ENCODE measurements at places on chromosomes 7 and 10.

GRCh38 chr7:14761510-14762296 is 140.8 kb downstream of the DGKB start:
- peak; percentile 92 for DNase-seq

DNA sequence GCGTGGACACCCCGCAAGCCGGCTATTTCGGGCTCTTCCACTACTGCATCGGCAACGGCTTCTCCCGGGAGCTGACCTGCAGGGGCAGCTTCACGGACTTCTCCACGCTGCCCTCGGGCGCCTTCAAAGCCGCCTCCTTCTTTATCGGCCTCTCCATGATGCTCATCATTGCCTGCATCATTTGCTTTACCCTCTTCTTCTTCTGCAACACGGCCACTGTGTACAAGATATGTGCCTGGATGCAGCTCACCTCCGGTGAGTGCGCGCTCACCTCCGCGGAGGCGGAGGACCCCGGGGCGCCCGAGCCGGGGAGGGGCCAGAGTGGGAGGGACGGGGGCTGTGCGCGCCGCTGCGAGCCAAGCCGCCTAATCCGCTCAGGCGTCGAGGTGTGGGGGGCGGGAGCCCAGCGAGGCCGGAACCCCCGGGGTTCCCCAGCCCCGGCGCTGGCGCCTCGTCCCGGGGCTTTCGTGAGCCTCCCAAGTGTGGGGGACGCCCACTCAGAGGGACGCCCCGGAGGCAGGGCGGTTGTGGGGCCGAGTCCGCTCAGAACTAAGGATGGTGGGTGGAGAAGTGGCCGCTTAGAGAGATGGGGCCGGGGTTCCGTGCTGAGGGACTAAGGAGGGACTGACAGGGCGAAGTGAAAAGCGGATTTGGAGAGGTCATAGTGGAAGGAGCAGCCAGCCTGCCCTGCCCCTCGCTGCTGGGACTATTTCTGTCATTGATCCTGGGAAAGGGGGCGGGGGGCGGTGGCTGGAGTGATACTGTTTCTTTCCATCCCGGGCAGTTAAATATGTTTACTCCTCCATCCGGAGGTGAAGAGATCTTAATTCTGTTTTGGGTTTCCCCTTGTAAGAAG is 795 bp downstream of the LHFPL3 start:
- peak; percentile 0 for DNase-seq

- DNase-seq: no peak
Observed at GRCh38 chr7:121360564-121360963, 31.8 kb downstream of the WNT16 start.

- peak; percentile 56 for DNase-seq
Observed at GRCh38 chr7:76108540-76109233, 60.8 kb downstream of the MDH2 start.

- no peak for DNase-seq
Observed at GRCh38 chr10:50231515-50232260, 19.6 kb downstream of the ASAH2 start.

DNA sequence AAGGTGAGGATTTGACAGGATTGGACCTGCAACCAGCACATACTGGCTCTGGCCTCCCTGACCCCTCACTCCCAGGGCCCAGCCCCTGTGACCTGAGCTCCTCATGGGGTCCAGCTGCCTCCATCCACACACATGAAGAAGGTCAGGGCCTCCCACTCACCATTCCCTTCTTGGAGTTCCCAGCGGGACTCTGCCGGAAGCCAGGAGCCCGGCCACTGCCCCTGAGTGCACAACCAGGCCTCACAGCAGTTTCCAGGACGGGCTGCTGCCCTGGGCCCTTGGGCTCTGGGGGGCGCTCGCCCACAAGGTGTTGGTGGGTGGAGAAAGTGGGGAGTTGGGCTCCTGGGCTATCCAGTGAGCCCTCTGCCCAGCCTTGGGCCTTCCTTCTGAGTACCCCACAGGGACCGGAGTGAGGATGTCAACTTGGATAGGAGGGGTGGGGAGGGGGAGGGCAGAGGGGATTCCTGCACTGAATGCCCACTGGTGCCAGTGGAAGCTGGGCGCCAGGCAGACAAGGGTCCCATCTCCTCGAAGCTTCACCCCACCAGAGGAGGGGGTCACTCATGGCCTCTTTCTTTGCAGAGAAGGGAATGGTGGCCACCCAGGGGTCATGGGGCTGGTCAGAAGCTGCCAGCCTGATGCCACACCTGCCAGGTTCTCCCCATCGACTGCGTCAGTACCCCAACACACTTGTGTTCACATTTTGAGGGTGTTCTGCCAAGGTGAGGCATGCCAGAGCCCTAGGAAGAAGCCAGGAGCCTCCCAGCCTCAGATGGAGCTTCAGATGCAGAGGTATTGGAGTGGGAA is 115.3 kb downstream of the PTPN20 start:
- no peak for DNase-seq

DNA sequence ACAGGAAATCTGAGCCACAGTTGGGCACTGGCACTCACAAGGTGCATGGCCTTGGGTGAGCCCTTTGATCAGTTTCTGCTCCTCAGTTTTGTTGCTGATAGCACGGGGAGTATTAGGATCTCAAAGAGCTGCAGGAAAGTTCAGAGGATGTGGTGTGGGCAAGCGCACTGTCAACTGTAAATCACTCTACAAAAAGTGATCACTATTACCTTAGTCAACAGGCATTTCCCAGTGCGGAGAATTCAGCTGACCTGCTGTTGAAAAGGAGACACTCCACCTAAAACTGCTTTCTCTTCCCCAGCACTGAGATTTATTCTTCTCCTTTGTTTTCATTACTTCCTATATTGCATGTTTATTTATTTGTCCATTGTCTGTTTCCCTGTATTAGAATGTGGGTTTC is 331.0 kb downstream of the PRPF18 start:
- DNase-seq: no peak

- no peak for DNase-seq
Observed at GRCh38 chr10:2471811-2472210, 595.5 kb upstream of the PFKP start.

DNA sequence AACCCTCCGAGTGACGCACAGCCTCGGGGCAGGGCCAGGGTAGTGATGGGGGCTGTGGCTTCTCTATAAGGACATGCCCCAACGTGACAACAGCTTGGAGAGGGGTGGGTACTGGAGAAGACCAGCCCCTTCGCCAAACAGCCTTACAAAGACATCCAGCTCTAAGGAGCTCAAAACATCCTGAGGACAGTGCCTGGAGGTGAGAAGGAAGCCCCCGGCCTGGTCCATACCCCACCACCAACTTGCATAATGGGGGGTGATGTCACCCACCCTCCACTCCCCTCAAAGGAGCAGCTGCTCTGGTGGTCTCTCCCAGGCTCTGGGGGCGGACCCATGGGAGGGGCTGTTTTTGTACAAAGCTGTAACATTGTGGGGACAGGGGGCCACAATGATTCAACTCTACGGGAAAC is 15.1 kb downstream of the PRSS2 start:
- DNase-seq: no peak

GRCh38 chr10:4867520-4868356 is 41.7 kb downstream of the AKR1E2 start:
- DNase-seq: no peak

All from choroid plexus epithelial cell (primary cell).